NCI-H2081 treated with DMSO at 0.1 percent for 48 hours (cell line): ENCODE measurements at places on chromosomes 4 and X.

- no peak for DNase-seq
Measured at GRCh38 chrX:54416965-54417364, 23.2 kb upstream of the TSR2 start.

- no peak for DNase-seq
Measured at GRCh38 chr4:156298230-156298629, 344.6 kb upstream of the CTSO start.

GRCh38 chr4:4317496-4318232 is 27.6 kb downstream of the ZBTB49 start:
- no peak for DNase-seq

DNA sequence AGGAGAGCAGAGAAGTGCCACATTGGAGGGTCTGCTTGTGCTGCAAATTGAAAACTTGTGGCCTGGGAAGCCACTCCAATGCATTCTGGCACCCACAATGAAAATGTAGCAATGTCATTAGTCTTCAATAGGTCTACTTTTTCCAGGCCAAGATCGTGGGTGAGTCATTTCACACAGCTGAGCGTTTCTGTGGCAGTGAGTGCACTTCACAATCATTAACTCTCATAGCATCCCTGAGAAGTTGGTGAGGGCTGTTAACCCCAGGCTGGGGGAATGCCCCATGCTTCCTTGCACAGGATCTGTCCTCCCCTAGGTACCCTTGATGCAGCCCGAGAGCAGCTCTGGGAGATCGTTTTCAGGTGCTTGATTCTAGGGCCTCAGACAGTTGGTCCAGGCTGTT is 196.8 kb upstream of the ATP6AP2 start:
- no peak for DNase-seq

- DNase-seq, result no peak
Measured at GRCh38 chr4:91267543-91267942, 1036.2 kb upstream of the GRID2 start.

DNA sequence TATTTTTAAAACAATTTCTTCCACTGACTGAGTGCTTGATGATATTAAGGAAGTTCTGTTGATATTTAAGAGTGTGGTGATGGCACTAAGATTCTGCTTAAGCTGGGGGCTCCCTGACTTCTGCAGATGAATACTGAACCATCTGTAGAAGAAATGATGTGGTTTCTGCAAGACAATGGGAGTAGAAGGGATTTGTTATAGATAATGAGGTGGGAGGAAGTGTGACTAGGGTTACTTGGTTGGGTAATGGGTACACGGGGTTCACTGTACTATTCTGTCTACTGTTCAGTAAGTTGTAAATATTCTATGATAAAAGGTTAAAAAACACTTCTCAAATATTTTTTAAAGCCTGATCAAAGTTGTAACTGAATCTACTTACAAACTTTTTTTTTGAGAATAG is 60.9 kb upstream of the TXK start:
- peak; percentile 75 for DNase-seq

- no peak for DNase-seq
Measured at GRCh38 chrX:114924856-114925255, 92.6 kb downstream of the IL13RA2 start.

DNA sequence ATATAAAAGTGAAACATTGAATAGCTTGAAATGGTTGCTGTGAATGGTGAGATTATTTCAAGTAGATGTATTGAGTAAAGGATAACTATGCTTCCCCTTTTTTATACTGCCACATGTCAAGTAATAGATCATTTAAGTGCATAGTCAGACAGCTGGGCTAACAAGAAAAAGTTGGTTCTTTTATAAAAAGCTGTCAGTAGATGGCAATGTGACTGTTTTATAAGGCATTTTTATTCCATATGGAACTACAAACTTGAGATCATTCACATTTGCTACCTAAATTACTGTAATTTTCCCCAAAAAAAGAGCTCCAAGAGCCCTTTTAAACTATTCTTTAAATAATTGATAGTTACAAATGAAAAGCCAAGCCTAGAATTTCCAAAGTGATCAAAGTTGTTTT is 831.0 kb downstream of the C4orf33 start:
- DNase-seq, result no peak

- no peak for DNase-seq
Measured at GRCh38 chr4:61312526-61312925, 112.4 kb downstream of the ADGRL3 start.

- no peak for DNase-seq
Measured at GRCh38 chr4:150591904-150592303, 10.0 kb downstream of the MAB21L2 start.

GRCh38 chr4:154741131-154741665 is 2.6 kb upstream of the LRAT start:
- DNase-seq, result no peak

- no peak for DNase-seq
Measured at GRCh38 chr4:125780164-125780563, 465.4 kb downstream of the FAT4 start.

GRCh38 chr4:1770245-1770644 is 22.8 kb upstream of the FGFR3 start:
- no peak for DNase-seq

DNA sequence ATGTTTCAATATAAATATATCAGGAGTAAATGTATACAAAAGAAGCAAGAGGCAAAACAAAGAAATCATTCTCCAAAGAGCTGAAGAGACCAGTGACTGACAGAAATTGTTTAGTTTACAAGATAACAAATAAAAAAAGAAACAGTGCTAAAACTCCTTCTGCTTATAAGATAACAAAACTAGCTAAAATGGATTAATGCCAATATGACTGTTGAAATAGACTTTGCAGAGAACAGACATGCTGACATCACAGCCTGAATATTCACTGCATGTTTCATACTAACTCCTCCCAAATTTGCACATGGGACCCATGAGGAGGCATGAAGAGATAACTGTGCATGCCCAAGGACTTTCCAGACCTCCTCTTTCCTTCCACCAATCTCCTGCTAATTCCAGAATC is 6.2 kb upstream of the GABRA4 start:
- no peak for DNase-seq

DNA sequence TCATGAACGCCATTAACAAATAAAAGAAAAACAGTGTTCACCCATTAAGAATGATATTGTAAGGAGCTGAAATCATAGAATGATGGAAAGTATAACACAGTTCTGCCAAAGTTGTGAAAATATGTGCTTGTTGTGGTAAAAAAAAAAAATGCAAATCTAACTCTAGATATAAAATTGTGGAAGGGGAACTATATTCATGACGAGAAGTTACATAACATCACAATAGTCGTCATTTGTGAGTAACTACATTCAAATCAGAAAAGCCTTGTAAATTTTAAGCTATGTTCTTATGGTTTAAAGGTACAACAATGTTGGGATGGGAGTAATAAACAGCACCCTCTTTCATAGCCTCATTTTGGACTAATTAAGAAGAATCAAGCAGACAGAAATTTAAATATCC is 57.6 kb upstream of the PRDM8 start:
- no peak for DNase-seq

DNA sequence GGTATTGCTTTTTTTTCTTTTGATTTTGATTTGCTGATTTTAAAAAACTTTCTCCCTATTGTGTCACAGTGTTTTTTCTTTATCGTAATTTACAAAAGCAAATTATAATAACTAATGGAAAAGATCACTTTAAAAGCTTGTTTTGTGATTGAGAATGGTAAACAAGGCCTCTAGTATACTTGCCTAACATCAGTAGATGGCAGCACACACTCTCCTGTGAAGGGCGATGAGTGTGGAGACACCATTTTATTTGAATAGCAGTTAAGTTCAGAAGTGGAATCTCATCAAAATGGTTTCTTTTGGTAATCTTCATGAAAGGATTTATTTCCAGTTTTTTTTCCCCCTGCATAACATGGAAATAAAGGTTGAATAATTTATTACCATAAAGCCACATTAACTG is 72.3 kb downstream of the PAK3 start:
- peak; percentile 47 for DNase-seq

DNA sequence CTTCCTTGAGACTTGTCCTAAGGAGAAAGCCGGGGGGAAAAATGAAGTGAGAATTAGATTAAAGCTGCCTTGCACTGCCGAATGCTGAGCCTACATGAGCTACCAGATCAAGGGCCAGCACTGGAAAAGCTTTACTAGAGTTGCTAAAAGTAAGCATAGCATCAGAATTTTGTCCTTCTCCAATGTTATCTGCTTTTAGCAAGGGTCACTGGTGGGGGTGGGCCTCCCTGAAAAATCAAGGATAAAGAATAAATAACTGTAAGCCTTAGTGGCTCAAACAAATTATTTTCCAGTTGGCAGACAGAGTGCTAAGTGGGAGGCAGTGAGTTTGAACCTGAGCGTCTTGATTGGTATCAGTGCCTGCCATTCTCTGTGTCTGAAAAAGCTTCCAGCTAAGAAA is 310.5 kb upstream of the PITX2 start:
- no peak for DNase-seq

DNA sequence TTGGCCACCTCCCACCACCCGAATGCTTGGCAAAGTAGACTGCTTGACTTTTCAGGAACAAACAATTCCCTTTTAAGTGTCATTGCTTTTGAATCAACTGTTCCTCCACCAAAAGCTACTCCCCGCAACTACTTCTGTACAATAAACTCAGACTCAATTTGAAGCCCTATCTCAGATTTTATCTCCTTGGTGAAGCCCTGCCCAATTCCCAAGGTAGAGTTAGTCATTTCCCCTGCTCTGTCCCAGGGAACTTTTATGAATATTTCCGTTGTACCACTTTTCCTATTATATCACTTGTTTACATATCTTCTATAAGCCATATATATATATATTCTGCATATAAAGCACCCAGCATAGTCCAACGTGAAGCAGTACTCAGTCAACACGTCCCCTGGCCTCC is 102.8 kb downstream of the C4orf51 start:
- DNase-seq, result no peak
